ENCODE measurements at places on chromosomes 2 and 18. TPM values are rescaled to one million over a fixed set of nuclear protein-coding genes. Genes with fewer than 3 reads are reported as not detected.

GRCh38 chr2:182866461-182867406 is at the start of gene FRZB:
Gene FRZB (minus strand): TSS chr2:182866637. CDS start chr2:182866552, 85 bp downstream.
- DNase-seq: no peak

DNA sequence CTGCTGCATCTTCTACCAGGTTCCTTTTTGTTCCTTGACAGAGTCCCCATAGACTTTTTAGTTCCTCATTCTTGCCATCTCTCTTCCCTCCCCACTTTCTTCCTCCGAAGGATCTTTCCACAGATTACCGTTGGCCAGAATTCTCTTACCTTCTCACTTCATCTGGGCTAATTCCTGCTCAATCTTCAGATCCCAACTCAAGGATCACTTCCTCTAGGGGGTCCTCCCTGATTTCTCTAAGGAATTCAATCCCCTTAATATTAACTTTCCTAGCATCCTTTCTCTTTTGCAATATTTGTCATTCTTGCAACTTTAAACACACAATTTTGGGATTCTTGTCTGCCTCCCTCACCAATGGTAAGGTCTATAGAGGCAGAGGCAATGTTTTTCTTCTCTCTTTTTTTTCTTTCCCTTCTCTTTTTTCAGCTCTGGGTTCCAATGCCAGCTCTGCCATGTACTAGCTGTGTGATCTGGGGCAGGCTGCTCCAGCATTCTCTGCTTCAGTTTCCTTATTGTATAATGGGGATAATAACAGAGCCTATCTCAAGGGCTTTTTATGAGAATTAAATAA is 5.4 kb upstream of the KCNE4 start:
- no peak for DNase-seq

DNA sequence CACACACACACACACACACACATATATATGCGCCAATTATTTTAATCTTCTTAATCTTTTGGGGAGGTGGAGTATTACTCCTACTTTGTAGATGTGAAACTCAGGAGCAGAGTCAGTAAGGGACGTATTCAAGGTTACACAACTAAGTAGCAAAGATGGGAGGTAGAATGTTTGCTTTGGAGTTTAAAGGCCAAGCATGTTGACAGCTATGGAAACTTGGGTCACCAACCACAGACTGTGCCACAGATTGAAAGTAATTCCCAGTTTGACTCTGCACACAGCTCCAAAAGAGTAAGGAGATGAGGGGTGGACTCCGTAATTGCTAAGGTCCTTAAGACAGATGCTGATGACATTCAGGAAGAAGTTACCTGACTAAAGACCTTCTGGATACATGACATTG is 124.8 kb upstream of the ITGB6 start:
- DNase-seq: no peak

DNA sequence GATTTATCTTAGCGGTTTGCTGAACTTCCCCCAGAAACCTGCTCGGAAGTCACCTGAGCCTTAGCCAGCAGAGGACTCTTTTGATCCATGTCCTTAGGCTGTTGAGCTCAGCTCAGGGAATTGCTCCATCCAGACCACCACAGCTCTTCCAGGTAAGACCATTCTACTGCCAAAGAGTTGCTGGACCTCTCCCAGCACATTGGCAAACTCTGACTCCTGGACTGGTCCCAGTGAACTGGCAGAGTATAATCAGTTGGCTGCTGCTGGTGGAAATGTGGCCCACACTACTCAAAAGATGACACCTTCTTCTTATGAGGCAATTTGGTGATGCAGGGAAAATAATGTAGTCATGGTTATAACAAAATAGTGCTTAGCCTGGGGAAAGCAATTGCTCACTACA is 308.8 kb upstream of the FIGN start:
- no peak for DNase-seq

- DNase-seq: no peak
Measured at GRCh38 chr2:231716666-231717280, 8.4 kb downstream of the PTMA start.

GRCh38 chr2:203623096-203623495 is 83.3 kb upstream of the CD28 start:
- peak; percentile 85 for DNase-seq

DNA sequence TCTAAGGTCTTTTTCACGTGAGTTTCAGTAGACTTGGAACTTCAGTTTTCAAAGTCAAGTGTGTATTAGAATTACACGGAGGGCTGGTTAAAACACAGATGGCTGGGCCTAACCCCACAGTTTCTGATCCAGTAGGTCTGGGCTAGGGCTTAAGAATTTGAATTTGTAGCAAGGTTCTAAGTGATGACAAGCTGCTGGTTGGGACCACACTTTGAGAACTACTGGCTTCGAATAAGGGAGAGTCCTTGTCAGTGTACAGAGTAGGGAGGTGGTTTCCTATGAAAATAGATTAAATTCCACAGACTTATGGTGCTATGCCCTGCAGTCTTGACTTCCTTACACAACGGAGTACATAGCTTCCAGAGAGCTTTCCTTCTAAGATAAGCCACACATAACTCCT is 4.5 kb downstream of the RHOB start:
- DNase-seq: no peak

- no peak for DNase-seq
Measured at GRCh38 chr2:149331023-149331400, 625 bp downstream of the LYPD6 start.

CCDC68 gene
- 3.9 TPM for total RNA-seq
